C1 segment of cervical spinal cord (tissue), 14 donors: ENCODE measurements at places on chromosomes 5 and 9.

- DNase-seq = no peak
Measured at GRCh38 chr5:124528838-124529237, 217.6 kb downstream of the ZNF608 start.

- DNase-seq = no peak
Measured at GRCh38 chr5:90949469-90950358, 391.1 kb downstream of the ADGRV1 start.

DNA sequence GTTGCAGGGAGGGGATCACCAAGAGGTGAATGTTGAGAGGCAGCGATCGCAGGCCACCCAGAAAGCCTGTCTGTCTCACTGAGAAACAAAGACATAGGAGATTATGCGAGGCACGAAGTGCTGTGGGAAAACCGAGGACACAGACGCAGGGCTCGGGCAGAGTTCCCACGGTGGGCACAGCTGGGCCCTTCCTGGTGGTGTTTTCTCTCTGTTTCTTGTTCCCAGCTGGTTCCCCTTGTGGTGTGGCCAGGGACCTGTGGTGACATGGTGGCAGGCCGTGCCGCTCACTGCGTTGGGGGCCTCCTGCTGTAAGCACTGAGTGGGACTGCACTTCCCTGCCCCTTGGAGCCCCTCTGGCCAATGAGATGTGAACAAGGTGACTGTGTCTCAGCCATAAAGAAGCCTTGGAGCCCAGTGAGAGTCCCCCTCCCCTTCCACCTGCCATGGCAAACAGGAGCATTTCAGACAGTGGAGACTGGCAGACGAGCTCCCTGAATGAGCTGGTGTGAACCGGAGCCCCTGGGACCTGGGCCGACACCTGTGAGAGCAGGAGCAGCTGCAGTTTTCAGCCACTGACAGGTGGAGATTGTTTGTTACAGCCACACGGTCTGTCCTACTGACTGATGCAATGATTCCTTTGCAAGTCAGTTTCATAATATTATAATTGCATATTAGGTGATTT is 13.2 kb upstream of the IRX4 start:
- DNase-seq = no peak

DNA sequence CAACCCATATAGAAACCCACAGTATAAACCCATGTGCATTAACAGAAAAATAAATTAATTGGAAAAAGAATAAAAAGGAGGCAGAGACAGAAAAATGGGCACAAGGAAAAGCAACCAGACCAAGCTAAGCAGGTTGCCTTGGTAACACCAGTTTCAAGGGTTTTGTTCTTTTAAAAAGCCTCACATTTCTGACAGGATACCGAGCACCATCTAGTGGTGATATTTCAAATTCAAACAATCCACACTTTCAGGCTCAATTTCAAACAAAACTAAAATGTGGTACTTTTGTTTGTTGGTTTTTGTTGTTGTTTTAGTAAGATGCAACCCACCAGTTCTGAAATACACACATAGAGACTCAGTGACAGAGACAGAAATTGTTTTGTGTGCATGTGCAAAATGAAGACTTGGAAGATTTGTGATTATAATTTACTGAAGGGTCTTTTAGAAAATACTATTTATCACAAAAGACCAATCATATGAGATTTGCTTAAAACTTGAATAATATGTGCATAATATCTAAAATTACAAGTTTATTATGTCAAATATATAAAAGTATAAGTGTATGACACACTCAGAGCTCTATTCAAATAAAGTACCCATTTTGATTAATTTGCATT is 318.2 kb downstream of the SLCO4C1 start:
- no peak for DNase-seq

DNA sequence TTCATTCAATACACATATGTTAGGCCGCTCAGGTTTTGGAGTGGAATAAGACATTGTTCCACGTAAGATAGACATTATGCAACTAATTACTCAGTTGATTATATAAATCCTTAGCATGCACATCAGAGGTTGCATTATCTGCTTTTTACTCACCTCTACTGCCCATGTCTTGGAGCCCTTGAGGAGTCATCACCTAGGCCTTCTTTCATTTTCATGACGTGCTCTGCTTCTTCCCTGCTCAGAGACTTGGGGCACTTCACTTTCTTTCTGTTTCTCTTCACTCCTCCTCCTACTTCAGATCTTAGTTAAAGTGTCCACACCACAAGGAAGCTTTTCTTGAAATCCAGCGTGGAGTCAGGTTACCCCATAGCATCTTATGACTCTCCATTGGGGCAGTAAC is 241.1 kb downstream of the TLR4 start:
- DNase-seq = no peak

GRCh38 chr9:27347889-27348288 is 50.9 kb upstream of the EQTN start:
- no peak for DNase-seq

GRCh38 chr9:75685062-75685461 is 205.4 kb upstream of the PCSK5 start:
- DNase-seq = no peak

GRCh38 chr9:135221951-135222631 is 134.6 kb downstream of the OLFM1 start:
- DNase-seq = no peak

DNA sequence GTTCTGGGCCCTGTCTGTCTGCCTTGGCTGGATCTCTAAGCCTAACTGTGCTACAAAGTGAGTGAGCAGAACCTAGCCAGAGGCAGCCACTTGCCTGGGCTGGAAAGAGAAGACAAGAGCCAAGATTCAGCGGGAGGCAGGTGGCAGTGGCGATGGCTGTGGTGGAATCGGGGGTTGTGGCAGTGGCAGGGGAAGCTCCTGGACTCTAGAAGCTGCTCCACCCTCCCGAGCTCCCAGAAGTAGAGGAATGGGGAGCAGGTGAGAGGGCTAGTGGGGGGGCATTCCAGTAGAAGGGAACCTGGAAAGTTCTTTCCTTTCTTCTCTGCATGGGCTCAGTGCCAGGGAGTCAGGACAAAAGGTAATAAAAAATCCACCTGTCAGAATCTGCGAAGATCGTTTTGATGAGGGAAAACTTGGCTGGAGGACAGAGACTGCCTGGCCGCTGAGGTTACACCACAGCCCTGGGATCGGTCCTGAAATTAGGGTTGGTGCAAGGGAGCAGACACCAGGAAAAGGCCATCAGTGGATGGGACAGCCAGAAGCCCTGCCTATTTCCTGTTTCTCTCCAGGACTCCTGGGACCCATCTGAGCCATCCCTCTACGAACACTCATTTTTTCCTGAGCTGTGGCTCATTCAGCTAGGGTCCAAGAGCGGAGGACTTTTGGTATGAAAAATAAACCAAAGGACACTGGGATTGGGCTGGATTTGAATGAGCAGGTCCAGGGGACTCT is 1.6 kb downstream of the CRAT start:
- DNase-seq = no peak

GRCh38 chr9:107007402-107007801 is 144.4 kb downstream of the ZNF462 start:
- DNase-seq = no peak

- DNase-seq = no peak
Measured at GRCh38 chr5:143174714-143175398, 228.6 kb downstream of the NR3C1 start.

DNA sequence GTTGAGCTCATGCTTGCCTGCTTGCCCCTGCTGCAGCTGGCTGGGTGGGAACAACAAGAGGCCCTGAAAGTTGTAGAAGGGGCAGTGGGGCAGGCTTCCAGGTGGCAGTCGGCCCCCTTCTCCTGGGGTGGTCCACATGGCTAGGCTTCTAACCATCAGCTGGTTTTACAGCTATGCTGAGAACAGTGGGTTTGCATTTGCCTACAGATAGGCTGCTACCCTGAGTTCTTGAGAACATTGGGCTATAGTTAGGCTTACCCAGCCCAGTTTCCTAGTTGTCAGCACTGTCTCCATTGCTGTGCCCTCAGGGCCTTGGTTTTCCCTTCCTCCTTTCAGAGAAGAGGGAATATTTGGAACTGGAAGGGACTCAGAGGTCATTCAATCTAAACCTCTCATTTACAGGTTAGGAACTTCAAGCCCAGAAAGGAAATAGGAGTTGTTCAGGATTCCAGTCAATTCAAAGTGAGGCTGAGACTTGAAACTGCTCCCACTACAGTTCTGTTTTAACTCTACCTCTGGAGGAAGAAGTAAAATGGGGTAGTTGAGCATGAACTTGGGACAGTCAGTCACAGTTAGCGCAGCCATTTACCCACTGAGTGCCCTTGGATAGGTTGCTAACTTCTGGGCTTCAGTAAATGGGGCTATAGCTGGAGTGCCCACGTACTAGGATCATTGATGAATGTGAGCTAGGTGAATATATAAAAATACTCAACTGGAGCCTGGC is 11.5 kb downstream of the LARP1 start:
- DNase-seq = no peak

- DNase-seq = no peak
Measured at GRCh38 chr5:78221964-78222451, 72.5 kb downstream of the AP3B1 start.

DNA sequence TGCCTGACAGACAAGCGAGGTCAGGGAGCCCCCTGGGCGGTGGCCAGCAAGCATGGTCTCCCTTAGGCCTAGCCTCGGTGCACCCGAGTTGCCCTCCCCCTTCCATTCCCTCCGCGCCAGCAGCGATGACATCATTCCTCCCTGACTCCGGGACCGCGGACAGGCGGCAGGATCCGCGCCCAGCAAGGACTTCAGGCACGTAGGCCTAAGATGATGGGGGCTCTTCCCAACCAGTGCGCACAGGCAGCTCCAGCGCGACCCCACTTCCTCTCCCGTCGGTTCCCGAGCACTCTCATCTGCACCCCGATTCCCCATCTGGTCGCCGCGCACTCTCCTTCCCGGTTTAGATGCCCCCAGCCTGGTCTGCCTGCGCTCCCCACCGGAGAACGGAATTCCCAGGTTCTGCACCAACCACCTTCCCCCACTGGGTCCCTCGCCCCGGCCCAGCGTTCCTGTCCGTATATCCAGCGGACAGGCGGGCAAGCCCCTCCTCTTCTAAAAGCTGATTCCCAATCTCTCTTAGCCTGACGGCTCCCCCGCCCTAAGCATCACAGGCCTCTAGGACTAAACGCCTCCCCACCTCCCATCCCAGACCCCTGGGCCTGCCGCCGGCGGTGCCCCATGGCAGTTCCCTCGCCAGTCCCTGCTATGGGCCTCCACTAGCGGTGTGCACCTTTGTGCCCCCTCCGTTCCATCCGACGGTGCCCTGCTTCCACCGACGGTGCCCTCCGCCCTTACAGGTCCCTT is 931 bp downstream of the FAM219A start:
- DNase-seq = peak; percentile 50

GRCh38 chr5:18602402-18602801 is 968.1 kb downstream of the TAF11L14 start:
- DNase-seq = no peak
